ENCODE measurements at places on chromosomes 6 and 20.
A peak's percentile ranks its signal among the peaks of the same experiment; 100 is the strongest.

- no peak for DNase-seq
Measured at GRCh38 chr6:53188833-53189232, 40.2 kb upstream of the GCM1 start.

- DNase-seq, result no peak
Measured at GRCh38 chr6:13453771-13454251, 33.6 kb downstream of the GFOD1 start.

GRCh38 chr20:6034134-6034969 is 19.5 kb downstream of the LRRN4 start:
- DNase-seq, result no peak

GRCh38 chr20:51752343-51752951 is 15.7 kb downstream of the ATP9A start:
- no peak for DNase-seq

- DNase-seq, result peak; percentile 4
Measured at GRCh38 chr6:31042806-31043205, 32.5 kb downstream of the MUC22 start.

- no peak for DNase-seq
Measured at GRCh38 chr6:80640176-80640575, 533.7 kb downstream of the BCKDHB start.

GRCh38 chr6:72649032-72649984 is 27.4 kb downstream of the KCNQ5 start:
- DNase-seq, result no peak

DNA sequence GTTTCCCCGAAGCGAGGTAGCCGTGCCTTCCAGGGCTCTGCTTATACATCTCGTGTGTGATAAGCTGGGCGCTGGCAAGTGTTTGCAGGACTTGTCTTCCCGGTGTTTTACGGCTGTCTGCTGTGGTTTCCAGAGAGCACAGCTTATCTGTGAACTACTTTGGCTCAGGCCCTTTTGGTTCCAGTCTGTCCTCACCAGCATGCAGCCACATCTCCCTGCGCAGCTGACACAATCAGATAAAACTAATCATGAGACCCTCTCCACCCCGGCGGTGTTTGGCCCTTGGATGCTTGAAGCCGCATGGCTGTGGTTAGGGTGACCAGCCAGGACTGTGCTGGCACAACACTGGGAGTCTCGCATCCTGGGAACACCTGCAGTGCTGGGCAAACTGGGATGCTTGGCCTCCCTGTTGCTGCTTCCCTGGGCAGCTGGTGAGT is 241.8 kb upstream of the FOXQ1 start:
- DNase-seq, result no peak

DNA sequence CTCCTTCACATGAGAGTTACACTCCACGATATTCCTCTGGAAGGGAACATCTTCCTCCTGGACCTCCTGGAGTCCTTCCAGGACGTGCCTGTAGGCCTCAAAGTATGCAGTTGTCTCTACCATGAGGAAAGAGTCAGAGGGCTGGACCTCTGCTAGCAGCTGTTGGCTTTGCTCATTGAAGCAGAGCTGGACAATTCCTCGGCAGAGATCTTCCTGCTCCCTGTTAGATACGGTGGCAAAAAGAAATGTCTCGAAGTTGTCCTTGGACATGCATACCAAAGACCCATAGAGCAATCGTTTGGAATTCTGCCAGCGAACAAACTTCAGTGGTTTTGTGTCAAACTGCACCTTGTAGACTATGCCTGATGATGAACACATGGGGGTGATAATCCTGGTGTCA is 7.7 kb downstream of the ZNFX1 start:
- no peak for DNase-seq

DNA sequence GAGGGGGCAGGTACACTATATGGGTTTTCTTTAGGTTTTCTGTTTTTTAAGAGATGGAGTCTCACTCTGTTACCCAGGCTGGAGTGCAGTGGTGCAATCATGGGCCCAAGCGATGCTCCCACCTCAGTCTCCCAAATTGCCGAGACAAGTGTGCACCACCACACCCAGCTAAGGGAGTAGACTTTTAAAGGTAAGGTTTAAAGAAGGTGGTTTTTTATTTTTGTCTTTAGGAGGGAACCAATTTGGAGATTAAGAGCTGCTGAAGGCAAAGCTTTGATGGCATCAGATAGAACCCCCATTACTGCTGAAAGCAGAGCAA is 7.9 kb downstream of the SRSF6 start:
- no peak for DNase-seq

DNA sequence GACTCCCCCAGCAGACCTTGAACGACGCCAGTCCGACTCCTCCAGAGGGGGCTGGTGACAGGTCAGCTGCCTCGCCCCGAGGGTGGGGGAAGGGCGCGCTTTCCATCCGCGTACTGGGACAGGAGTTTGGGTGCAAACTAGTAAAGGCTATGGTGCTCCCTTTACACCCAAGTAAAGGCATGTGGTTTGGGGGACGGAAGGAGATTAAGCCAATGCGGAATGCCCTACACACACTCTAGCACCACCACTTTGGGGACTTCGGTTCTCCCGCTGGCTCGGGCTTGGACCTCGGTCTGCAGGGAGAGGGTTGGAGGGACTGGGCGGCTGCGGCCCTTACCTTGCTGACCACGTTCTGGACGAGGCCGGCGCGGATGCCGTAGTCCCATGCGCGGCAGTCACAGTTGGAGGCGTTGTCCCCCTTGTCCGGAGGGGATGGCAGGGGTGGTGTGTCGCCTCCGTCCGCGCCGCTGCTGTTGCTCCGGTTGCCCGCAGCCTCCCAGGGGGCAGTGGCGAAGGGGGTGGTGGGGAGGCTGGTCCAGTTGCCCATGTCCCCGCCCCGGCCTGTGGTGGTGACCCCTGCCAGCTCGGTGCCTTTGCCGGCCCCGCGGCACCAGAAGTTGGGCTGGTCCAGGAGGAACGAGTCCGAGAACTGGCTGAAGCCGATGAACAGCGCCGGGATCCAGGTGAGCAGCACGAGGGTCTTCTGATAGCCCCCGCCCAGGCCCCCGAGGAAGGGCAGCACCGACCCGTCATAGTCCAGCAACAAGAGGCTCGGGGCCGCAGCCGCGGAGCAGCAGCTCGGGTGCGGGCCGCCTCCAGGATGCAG is 1.1 kb downstream of the SLC22A23 start:
- DNase-seq, result peak; percentile 1

DNA sequence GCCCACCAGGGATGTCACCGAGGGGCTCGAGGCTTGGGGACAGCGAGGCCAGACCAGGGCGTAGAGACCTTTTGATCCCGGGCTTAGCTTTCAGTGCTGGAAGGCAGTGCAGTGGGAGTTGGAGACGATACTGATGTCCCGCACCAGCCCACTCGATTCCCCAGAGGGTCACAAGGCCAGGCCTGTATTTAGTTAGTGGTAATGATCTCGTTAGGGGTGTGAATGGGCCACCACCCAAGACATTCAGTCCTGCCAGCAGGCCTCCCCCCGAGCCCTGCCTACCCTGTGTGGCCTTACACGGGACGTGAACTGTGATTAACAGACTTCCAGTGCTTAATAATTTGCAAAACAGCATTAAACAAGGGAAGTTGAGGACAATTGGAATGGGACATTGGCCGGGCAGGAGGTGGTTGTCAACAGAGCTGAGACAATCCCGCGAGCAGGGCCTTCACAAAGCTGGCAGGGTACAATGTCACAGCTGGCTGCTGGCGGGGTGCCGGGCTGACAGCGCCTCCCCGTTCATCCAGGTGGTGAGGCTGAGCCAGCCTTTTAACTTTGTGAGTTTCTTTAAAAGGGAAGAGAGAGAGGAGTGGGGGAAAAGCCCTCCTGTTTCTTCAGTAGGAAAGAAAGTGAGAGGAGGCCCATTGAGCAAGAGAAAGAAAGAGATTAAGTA is 175.3 kb upstream of the RALGAPA2 start:
- DNase-seq, result no peak

DNA sequence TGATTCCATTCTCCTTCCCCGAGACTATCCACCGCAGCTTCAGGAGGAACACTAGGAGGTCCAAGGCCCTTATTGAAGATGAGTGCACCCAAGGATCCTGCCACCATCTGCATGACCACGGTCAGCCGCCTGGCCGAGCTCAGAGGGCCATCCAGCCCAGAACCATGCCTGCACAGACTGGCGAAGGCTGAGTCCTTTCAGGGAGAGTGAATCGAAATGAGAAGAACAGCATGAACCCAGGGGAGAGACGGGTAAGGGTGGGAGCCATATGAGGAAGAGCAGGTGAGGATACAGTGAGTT is 26.3 kb downstream of the SERPINB6 start:
- DNase-seq, result no peak

DNA sequence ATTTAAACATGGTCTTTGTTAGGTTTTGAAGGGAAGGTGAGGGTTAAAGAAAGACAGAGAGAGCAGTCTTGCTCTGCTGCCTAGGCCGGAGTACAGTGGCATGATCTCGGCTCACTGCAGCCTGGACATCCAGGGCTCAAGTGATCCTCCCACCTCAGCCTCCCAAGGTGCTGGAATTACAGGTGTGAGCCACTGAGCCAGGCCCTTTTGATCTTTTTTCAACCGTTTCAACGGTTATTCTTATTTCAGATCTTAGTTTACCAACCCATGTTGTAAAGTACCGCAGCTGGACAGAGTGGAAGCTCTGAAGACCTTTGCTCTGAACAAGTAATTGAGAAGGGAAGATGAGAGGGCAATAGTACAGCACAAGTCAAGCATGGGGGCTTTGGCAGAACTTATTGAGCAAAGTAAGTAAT is 1.2 kb upstream of the SRPK1 start:
- no peak for DNase-seq

DNA sequence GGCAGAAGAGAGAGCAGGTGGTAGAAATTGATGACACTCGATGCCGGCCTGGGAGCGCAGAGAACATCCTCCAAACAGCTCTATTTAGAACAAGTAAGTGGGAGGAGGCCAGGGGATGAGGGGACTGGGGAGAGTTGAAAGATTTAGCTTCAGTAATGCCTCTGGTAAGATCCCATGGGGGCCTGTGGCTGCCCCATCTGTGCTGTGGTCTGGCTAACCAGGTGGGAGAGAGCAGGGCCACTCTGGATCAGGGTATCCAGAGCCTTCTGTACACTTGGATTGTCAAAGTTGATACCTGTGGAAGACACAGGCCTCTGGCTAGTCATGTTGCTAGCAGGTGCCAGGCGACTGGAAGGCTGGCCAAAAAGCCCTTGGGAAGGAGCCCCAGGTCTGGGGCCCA is 27.6 kb downstream of the NCOA5 start:
- no peak for DNase-seq

- no peak for DNase-seq
Measured at GRCh38 chr20:20786428-20786827, 74.0 kb upstream of the RALGAPA2 start.

DNA sequence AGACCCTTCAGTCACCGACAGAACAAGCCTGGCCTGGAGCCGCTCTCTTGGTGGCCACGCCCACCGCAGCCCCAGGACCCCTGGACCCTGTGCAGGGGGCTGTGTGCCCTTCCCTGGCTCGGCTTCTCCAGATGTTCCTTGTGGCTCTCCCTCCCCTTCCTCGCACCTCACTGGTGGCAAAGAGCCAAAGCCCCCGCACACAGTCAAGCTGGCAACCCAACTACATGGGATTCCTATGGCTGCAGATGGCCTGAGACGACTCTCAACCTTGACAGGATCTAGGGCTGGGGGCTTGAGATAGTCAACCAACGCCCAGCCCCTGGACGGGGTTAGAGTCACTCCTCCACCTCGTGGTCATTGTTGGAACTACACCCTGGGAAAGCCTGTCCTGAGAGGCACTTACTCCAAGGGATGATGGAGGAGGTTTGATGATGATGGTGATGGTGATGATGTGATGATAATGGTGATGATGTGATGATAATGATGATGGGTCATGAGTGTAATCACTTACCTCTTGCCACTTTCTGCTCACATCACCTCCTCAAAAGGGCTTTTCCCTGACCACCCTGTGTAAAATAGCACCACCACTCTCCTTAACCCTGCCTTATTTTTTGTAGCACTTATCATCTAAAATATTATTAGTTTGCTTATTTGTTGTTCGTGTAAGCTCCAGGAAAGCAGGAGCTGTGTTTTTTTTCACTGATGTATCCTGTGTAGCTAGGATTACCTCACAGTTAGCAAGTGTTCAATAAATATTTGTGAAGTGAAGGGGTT is 278.4 kb downstream of the LRFN2 start:
- DNase-seq, result peak; percentile 6

GRCh38 chr6:32192608-32193039 is at the start of gene GPSM3:
Gene GPSM3 (minus strand): TSS chr6:32192643. CDS start chr6:32192513, 130 bp downstream.
- DNase-seq, result peak; percentile 56

DNA sequence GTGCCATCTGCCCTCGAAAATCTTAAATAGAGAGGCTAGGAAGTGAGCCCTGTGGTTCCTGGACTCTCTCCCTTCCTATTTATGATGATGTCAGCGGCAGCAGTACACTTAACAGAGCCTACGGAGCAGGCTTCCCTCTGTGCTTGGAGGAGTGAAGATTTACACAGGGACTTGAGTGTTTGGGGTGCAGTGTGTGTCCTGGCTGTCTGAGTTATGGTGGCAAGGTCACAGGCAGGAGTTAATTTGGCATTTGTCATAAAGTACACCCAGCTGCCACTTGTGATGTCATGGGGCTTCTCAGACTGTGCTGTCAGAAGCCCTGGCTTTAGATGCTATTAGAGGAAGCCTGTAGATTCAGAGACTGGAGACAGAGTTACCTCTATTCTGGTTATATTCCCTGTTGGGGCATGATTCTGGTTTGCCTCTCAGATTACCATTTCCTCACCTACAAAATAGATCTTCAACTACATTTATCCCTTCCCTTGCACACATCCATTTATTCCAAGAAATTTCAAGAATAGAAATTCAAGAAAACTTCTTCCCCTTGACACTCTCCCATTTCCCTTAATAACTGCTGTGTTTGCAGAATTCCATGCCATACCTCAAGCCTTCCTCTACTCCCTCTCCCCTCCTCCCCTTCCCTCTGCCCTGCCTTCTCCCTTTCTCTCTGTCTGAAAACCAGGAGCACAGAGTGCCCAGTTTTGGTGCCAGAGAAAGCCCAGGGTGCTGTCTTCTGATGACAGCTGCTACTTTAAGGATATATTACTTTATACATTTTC is 72.1 kb downstream of the SLC24A3 start:
- no peak for DNase-seq

DNA sequence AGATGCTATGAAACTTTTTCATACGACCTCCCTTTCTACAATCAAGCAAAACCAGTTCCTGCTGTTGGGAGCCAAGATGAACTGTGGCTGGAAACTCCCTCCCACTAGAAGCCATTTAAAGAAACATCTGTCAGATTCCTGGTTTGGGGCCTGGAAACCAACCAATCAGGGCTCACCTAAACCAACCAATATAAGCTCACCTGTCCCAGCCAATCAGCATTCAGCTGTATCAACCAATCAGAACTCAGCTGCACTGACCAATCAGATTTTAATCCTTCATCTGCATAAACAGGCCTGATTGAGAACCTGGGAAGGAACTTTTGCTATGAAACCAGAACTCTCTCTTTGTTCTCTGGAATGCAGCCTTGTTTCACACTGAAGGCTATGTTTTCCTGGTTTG is 42.4 kb downstream of the SNX14 start:
- no peak for DNase-seq

- DNase-seq, result no peak
Measured at GRCh38 chr6:149134511-149134933, 183.0 kb upstream of the TAB2 start.

DNA sequence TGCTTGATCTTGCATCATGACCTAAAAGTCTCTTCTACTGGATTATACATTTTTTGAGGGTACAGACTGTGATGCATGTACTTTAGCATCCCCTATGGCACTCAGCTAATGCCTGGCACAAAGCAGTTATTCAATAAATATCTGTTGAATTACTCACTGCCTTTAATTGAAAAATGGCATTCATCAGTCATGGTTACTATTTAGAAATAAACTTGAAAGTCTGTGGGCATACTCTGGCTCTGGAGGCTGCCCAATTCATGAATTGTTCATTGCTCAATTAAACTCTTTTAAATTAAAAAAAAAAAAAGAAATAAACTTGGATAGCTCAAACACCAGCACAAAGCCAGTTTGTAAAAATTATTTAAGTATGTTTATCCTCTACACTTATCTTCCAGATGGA is 40.0 kb downstream of the HEBP2 start:
- DNase-seq, result no peak

Measured in T-cell (primary cell).